Osteocyte (in vitro differentiated cells): ENCODE measurements at places on chromosomes 7 and 10. TPM values are rescaled to one million over a fixed set of nuclear protein-coding genes. Genes with fewer than 3 reads are reported as not detected.

MOGAT3 gene
- not detected in 2 replicates for total RNA-seq

- peaks cover 3% of the 10 kb centered on the region for H3K4me1 ChIP-seq
- H3K27ac ChIP-seq, result no peak overlapping the region
- no peaks in the 10 kb centered on the region for H3K36me3 ChIP-seq
- no peak for DNase-seq
Measured at GRCh38 chr7:44310221-44310848, 15.1 kb downstream of the CAMK2B start.

CCDC172 gene
- not detected in 2 replicates for total RNA-seq

GRCh38 chr10:112779025-112779770 lies 170.8 kb upstream of the TCF7L2 start:
- H3K4me3 ChIP-seq, result no peak overlapping the region
- H3K27me3 ChIP-seq, result peaks cover 2% of the 10 kb centered on the region
- no peak for DNase-seq
- H3K4me1 ChIP-seq, result peaks cover 25% of the 10 kb centered on the region
- H3K27ac ChIP-seq, result no peak overlapping the region

TRIM50 gene
- not detected in 2 replicates for total RNA-seq

CTAGE8 gene
- total RNA-seq, result 0.97 TPM in 1 of 2 replicates, not detected in the other

- no peak for DNase-seq
- no peak overlapping the region for H3K4me3 ChIP-seq
- H3K36me3 ChIP-seq, result no peaks in the 10 kb centered on the region
- H3K27me3 ChIP-seq, result peaks cover 33% of the 10 kb centered on the region
- no peaks in the 10 kb centered on the region for H3K4me1 ChIP-seq
Measured at GRCh38 chr7:121748546-121748945, 124.4 kb upstream of the PTPRZ1 start.

TEX47 gene
- total RNA-seq, result not detected in 2 replicates

GRCh38 chr7:2824678-2825461 lies 19.2 kb downstream of the GNA12 start:
- DNase-seq, result no peak
- H3K27me3 ChIP-seq, result no peaks in the 10 kb centered on the region
- no peak overlapping the region for H3K4me3 ChIP-seq
- H3K27ac ChIP-seq, result peak overlapping the region; percentile 90

ANKRD1 gene
- 4.9 and 5.8 TPM in 2 replicates for total RNA-seq

GRCh38 chr7:29864656-29865055 lies 58.3 kb downstream of the WIPF3 start:
- H3K27me3 ChIP-seq, result no peaks in the 10 kb centered on the region
- H3K27ac ChIP-seq, result peak overlapping the region; percentile 40
- peaks cover 28% of the 10 kb centered on the region for H3K4me1 ChIP-seq
- no peak for DNase-seq

LRIT1 gene
- total RNA-seq, result not detected in 2 replicates

DNA sequence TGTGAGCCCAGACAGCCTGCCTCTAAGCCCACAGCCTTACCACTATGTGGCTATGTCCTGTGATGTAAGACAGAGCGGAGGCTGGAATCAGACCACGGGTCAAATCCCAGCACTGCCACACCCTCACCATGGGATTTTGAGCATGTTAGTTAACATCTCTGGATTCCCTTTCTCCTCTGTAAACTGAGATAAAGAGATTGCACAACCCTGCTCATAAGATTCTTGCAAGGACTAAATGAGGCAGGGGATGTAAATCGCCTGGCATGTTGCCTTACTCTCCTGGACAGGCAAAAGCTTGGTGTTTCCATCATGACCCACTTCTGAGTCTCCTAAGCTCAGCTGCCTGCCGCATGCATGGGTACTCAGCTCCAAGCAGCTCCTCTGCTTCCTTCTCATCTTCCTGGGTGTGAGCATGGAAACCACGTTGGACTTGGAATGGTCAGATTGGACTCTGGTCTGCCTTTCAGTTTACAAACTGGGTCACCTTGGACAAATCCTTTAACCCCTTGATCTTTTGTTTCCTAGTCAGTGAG lies 41.3 kb upstream of the MTURN start:
- peaks cover 18% of the 10 kb centered on the region for H3K4me1 ChIP-seq
- DNase-seq, result no peak
- no peak overlapping the region for H3K27ac ChIP-seq
- H3K27me3 ChIP-seq, result no peaks in the 10 kb centered on the region
- H3K4me3 ChIP-seq, result no peak overlapping the region

DNA sequence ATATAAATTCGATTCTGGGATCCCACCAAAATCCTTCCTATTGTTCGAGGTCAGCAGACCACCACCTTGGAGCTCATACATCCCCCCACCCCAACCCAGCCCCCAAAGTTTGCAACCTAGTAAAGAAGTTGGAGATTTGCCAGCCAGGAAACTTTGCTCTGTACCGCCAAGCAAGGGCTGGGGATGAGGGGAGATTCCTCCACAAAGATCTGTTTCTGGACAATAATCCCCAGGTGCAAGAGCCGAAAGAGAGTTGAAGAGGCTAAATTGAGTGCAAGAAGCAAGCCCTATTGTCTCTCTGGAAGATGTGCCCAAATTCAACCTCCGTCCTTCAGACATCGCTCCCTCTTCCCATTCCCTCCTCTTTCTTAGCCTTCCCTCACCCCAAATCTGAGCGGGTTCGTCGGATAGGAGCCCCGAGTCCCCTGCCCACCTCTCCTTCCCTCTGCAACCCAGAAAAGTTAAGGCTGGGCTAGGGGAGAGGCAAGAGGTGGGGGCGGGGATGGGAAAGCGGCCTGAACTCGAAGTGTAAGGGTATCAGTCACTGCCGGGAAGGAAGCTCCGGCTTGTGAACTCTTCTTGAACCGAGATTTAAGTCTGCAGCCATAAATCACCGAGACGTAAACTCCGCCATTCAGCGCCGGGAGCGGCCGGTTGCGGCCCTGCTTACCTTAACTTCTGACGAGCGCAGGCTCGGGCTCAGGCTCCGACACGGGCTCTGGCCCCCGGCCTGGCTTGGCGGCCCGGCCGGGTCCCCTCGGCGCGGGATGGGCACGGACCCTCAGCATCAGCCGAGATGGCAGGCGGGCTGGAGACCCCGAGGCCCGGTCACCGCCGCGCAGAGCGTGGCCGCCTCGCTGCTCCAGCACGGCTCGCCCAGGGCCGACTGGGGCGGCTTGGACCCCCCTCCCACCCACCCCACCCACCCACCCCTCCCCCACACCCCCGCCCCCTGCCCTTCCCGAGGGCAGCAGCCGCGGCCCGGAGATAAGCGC lies 10.8 kb upstream of the HOXA2 start:
- H3K4me3 ChIP-seq, result no peak overlapping the region
- H3K27me3 ChIP-seq, result peaks cover 87% of the 10 kb centered on the region
- no peaks in the 10 kb centered on the region for H3K36me3 ChIP-seq
